Stimulated activated CD4-positive, alpha-beta T cell treated with anti-CD3 and anti-CD28 coated beads, Interleukin-15, amount 100 ng/mL, for 48 hours (primary cell): ENCODE measurements at places on chromosomes 5 and 9.
A peak's percentile ranks its signal among the peaks of the same experiment; 100 is the strongest.

DNA sequence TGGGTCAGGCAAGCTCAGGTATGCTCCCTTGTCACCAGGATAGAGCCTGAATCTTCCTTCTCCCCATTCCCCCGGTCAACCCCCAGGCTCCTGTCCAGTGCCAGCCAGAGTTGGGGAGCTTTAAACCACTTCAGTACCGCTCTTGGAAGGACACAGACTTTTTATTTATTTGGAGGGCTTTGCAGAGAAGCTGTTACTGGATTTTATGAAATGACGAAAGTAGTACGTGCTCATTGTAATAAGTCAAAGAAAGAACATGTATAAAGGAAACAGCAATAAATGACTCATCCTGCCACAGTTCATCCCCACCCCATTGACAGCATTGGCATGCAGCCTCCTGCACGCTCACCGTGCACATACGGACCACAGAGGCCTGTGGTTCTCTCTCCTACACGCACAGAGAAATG lies 230.3 kb downstream of the AUH start:
- DNase-seq, result peak; percentile 82

- DNase-seq, result no peak
These were observed 52.3 kb downstream of the NTNG2 start for GRCh38 chr9:132214027-132214622.

GRCh38 chr9:2231829-2232228 lies 216.7 kb downstream of the SMARCA2 start:
- DNase-seq, result no peak

- no peak for DNase-seq
These were observed 32.7 kb downstream of the PSD2 start for GRCh38 chr5:139828207-139828895.

DNA sequence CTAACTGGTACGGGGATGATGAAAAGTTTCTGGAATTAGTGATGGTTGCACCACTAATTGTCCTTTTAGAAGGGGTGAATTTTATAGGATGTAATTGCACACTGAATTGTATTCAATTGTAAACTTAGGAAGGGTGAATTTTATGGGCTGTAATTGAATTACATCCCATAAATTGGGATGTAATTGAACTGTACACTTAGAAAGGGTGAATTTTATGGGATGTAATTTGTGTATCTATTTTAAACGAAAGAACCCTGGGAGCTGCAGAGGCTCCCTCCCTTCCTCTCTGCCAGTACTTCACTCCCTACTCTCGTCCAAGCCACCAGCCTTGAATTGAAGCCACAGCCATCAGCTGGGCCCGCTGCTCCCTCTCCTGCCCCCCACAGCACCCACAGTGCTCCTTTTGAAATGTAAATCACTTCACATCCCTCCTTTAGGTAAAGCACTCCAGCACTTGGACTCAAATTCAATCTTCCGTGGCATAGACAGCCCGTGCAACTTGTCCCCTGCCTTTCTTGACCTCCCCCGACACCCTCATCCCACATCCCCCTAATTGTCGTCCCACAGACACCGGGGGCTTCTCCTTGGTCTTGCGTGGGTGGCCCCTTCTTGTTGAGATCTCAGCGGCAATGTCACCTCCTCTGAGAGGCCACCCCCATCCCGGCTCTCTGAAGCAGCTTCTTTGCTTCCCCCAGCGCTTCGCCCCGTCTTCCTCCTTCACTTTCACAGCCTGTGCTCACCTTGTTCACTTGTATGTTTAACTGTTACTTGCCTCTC lies 84.2 kb upstream of the HRH2 start:
- no peak for DNase-seq

DNA sequence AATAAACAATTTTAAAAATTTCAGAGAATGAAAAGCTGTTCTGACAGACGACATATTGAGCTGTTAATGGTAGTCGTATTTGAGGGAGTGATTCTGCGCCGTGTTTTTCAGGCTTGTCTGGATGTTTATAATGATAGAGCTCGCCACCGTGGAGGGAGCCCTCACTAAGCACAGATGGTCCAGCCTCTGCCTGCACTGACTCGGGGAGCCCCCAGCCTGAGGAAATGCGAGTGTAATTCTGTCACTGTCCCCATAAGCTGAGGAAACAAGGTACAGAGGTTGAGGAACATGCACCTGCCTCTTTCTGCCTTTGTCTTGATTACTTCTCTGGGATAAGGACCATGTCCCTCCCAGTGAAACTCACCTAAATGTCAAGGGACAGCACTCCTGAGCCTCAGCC lies 7.4 kb upstream of the DBH start:
- no peak for DNase-seq

DNA sequence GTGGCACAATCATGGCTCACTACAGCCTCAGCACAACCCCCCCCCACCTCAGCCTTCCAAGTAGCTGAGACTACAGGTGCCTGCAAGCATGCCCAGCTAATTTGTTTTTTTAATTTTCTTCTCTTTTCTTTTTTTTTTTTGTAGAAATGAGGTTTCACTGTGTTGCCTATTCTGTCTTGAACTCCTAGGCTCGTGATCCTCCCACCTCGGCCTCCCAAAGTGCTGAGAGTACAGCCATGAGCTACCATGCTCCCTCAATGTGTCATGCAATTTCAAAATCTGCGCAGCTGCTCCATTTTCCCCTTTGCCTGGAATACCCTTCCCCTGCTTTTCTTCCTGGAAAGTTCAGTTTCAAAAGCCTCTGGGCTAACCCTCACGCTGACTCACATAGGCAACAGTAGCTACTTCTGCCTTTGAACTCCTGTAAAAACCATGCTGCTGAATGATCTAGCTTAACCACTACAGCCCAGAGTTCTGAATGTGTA lies 71.0 kb upstream of the IL7R start:
- peak; percentile 37 for DNase-seq

GRCh38 chr5:35369965-35370790 lies 139.9 kb upstream of the PRLR start:
- no peak for DNase-seq

GRCh38 chr5:158549311-158549710 lies 550.4 kb downstream of the EBF1 start:
- no peak for DNase-seq

DNA sequence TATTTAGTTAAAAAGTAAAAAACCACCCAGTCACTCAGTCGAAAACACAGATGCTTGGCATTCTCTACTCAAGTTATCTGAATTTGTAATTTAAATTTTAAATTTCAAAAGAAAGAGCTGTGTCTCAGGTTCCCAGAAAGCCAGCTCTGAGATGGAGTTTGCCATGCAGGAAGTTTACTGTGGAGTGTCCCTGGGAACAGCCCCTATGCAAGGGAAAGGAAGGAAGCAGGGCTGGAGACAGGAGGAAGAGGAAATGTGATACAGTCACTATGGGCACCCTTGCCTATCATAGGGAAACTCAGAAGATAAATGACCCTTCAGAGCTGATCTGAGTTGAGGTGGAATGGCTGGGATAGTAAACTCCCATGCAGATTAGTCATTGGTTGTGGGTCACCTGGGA lies 408.8 kb upstream of the ACTBL2 start:
- DNase-seq, result no peak

GRCh38 chr5:4553978-4554377 lies 586.2 kb upstream of the ADAMTS16 start:
- no peak for DNase-seq

- peak; percentile 43 for DNase-seq
These were observed 20.2 kb downstream of the IGIP start for GRCh38 chr5:140145818-140146522.
